OCI-LY7 (cell line): ENCODE measurements at places on chromosomes 12 and 14. TPM values are rescaled to one million over a fixed set of nuclear protein-coding genes. Genes with fewer than 3 reads are reported as not detected.
A peak's percentile ranks its signal among the peaks of the same experiment; 100 is the strongest.

- DNase-seq = no peak
These were observed 250.5 kb upstream of the FLRT2 start for GRCh38 chr14:85279407-85279806.

DNA sequence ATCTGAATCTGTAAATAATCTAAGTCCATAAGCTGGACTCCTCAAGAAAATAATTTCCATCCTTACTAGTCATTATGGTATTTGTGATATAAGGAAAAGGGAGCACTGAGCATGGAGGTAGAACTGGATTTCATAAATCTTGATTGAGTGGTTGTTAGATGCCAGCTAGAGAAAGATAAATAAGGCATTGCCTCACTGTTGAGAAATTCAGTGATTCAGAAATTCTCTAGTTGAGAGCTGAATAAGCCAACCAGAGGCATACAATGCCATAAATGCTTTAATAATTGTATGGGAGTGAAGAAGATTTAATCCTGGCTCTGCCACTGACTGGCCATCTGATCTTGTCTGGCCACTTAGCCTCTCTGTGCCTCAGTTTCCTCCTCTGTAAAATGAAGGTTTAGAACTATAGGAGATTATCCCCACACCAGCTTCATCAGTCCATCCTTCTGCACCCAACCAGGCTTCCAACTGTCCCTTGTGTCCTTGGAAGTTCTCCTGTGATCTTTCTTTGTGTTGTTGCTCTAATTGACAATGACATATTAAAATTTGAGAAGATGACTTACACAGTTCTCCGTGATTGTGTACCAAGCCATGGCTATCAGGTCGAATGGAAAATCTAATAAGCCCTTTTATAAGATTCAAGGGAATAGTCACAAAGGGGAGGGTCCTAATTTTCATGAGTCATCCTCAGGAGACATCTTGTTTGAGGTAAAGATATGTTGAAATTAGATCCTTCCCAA lies 394.3 kb downstream of the EGLN3 start:
- DNase-seq = no peak

GRCh38 chr12:88111074-88111652 lies 30.7 kb downstream of the CEP290 start:
- DNase-seq = peak; percentile 36

GRCh38 chr14:85873006-85873405 lies 343.1 kb downstream of the FLRT2 start:
- DNase-seq = no peak

GRCh38 chr12:2447861-2448260 lies 346.9 kb upstream of the FKBP4 start:
- no peak for DNase-seq

DNA sequence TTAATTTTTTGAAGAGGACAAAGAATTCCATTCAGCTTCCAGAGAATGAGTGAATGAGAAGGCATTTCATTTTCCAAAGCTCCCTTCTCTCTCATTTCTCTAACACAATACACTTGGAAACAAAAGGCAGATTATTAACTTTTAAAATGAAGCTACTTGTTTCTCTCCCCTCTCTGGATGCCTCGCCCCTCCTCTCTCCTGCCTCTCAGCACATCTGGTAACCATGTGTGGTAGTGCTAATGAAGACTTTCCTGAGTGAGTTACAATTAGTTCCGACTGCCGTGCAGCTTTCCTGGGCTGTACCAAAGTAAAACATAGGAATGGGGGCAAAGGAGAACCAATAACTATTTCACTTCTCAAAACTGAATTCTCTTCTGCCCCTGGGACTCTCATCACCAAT lies 84.7 kb upstream of the SOX5 start:
- DNase-seq = no peak

Gene CELA1
- total RNA-seq = not detected in 2 replicates
